Dorsolateral prefrontal cortex (tissue), 122 donors: ENCODE measurements at places on chromosomes 13 and 19.

- DNase-seq, result no peak
Observed at GRCh38 chr13:43666403-43666802, 120.4 kb downstream of the ENOX1 start.

DNA sequence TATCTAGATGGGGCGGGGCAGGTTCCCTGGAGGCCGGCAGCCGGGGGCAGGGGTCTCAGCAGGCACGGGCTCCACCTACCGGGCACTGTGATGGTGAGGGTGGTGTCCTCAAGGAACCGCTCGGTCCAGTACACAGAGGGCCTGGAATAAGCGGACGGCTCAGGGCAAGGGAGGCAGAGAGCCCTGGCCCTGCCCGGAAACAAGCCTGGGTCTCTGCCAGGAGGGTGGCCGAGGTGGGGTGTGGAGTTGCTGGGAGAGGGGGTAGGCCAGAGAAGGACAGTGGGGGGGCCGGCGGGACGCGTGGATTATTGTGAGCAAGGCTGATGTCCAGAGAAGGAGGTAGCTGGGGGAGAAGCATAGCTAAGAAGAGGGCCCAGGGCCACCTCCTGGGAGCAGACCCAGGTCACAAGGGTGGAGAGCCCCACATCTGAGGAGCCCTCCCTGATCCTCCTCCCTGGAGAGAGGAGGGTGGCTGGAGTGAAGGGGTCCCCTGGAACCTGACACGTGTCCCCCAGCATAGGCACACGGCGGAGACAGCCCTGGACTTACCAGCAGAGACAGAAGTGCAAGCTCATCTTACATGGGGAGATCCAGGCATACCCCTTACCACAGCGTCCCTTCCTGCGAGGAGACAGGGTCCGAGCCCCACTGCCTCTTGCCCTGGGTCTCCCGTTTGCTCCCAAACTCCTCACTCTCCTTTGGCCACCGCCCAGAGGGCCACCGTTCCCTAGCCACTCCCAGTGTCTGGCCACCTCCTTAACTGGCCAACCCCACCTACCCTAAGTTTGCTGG, 29.0 kb upstream of the MIER2 start:
- no peak for DNase-seq

GRCh38 chr13:76293346-76293745, 592.9 kb downstream of the KCTD12 start:
- DNase-seq, result no peak

DNA sequence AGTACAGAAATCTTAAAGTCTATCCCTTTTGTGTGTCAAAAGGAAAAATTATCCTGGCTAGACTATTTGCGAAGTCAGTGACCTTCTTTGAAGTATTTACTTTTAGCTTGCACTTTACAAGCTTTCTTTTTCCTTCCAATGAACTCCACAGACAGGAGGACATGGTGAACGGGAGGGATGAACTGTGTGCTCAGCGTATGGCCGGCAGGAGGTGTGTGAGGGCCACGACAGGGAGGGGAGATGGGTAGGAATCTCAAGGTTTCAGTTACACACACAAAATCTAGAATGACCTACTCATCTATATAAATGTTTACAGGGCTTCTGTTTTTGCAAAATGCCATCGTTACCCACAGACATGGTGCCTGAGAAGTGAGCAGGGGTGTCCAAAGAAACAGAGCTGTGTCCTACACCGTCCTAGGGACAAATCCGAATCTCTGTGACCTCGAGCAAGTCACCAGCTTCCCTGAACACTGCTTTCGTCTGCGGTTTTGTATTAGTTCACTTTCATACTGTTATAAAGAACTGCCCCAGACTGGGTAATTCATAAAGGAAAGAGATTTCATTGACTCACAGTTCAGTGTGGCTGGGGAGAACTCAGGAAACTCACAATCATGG, 537.2 kb downstream of the LIG4 start:
- no peak for DNase-seq

GRCh38 chr19:7690779-7691258, 10.2 kb downstream of the TRAPPC5 start:
- no peak for DNase-seq

- DNase-seq, result no peak
Observed at GRCh38 chr19:17997969-17998826, 9.8 kb upstream of the ARRDC2 start.

- DNase-seq, result no peak
Observed at GRCh38 chr19:41744850-41745249, 10.5 kb upstream of the CEACAM6 start.

DNA sequence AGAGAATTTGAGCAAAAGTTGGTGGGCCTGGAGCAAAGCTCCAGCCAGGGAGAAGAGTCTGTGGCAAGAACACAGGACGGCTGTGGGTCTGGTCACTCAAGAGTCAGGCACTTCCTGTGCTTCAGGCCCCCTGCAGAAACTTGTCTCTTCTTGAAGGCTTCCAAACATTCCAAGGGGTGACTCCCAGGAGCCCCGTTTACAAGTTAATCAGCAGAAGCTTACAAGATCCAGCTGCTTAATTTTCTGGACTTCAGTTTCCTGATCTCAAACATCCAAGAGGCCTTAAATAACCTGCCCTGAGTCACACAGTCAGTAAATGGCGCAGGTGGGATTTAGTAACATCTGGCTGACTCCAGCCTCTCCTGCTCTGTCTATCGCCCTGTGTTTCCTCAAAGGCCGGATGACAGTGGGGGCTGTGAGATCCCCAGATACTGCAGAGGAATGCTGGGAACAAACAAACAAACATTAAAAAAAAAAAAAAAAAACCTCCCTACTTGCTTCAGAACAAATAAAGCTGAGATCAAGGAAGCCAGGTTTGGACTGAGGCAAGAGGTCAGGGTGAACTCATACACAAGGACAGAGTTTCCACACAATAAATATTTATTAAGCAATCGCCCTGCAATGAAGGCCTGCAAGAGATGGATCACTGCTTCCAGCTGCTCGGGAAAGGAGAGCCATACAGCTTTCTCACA, 175.4 kb upstream of the RFC3 start:
- DNase-seq, result no peak

DNA sequence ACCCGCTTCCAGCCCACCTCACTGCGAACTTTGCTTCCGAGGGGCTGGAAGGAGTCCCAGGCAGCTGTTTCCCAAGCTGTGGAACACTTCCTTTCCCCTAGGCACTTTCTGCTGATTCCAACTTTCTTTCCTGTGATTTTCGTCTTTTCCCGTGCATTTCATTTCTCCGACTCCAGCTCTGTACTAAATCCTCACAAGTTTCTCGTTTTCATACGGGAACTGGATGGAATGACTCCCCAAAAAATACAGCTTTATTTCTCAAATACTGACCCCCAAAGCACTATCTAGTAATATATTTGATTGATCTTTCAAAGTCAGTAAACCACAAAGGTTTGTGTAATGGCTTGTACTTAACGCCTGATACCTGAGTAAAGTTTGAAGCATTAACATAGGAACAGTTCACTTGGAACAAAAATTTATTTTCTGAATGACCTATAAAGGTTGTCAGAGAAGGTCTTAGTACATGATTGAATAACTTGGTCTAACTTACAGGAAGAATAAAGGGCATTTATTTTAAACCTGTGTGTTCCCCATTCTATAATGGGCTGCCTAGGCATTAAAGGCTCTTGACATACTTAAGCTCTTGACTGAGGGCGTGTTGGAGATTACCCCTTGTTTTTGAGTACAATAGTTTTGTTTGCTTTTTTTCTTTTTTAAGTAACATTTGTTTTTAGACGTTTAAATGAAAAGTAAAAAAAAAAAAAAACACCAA, 1.3 kb upstream of the PCDH9 start:
- DNase-seq, result no peak

DNA sequence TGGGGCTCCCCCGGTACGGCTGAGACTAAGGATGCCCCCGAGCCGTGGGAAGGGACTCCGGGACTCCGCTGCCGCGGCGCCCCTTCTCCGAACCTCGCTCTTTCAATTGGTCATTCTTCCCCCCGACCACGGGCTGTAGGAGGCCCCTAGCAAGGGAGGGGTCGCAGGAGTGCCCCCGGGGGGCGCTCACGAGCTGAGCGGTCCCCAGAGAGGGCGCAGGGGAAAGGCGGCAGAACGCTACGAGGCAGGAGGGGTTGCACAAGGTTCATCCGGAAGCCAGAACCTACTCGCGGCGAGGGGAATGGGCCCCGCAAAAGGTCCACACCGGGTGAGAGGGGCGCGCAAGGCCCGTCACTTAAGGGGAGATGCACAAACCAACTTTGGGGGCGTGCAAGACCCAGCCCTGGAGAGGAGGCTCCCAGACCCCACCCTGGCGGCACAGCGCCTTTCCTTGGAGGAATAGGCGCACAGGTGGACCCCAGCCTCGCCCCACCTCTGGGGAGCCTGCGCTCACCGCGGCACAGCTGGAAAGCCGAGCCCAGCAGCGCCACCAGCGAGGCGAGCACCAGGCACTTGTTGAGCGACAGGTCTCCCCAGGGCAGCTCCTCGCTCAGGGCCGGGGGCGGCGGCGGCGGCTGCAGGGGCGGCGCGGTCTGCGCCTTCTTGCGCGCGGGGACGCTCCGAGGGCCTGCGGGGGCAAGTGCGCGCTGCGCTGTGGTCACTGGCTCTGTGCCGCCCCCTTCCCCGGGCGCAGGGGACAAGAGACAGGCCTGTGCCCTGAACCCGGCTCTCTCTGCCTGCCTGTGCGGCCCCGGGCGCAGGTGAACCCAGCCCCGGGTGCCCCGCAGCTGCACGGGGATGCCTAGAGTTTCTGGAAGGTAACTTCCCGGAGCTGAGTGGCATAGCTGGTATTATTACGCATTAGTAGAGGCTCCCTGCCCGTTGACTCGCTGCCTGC, 2.8 kb downstream of the JSRP1 start:
- DNase-seq, result no peak

GRCh38 chr19:32928806-32929205, 43.0 kb downstream of the CEP89 start:
- DNase-seq, result no peak

DNA sequence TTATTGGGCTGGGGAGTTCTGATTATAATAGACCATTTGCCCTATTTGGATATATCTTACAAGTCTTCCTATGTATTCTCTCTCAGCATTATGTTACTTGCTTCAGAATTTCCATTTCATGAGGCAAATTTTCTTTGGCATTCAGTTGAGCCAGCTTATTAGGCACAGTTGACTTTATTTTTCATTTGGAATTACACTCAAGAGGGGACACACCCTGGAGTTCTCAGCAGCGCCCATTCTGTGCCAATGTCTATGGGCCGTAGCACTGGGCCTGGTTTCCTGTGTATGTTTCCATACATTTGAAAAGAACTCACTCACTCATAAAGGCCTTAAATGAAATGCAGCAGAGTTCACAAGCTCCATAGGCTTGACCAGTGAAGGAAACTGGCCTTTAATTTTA, 138.5 kb downstream of the KLF12 start:
- no peak for DNase-seq

GRCh38 chr19:13597640-13598039, 91.4 kb upstream of the CACNA1A start:
- peak; percentile 40 for DNase-seq

DNA sequence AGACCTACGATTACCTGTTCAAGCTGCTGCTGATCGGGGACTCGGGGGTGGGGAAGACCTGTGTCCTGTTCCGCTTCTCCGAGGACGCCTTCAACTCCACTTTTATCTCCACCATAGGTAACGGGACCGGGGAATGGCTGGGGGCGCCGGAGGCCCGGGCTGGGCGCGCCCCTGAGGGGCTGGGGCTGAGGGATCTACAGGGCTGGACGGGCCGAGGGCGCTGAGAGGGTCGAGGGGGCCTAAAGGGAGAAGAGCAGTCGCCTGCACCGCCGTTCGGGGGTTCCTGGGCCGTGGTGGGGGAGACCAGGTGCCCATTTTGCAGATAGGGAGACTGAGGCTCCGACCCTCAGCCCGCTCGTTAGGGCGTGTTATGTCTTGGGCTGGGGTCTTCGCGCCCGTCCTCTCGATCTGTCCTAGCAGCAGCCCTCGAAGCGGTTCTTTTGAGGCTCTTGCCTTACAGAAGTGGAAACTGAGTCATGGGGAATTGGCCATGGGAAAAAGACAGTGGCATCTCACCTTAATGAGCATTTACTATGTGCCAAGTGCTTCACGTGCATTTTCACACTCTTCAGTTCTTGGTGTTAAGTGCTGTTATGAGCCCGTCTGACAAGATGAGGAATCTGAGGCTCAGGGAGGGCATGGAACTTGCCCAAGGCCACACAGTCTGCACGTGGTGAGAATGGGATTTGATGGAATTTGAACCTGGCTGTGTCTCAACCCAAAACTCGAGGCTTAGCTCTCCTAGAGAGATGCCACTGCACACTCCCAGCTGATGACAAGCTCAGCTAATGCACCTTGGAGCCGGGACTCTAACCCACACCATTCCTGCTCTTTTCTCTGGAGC, 442 bp downstream of the RAB8A start:
- no peak for DNase-seq

DNA sequence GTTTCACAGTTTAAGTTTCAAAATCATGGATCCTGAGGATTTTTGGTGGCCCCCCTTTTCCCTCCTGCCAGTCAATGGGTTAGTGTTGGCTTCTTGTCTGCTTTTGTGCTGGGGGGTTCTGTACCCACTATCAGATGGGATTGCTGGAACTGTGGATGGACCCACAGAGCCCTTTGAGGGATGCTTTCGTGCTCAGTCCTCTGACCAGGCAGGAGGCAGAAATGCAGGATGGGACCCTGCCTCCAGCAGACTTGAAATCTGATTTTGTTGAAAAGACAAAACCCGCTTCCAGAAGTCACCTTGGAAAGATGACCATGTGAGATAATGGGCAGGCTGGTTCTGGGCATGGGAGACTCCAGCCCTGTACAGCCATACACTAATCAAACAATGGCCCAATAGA, 408.9 kb downstream of the ZNF536 start:
- no peak for DNase-seq

DNA sequence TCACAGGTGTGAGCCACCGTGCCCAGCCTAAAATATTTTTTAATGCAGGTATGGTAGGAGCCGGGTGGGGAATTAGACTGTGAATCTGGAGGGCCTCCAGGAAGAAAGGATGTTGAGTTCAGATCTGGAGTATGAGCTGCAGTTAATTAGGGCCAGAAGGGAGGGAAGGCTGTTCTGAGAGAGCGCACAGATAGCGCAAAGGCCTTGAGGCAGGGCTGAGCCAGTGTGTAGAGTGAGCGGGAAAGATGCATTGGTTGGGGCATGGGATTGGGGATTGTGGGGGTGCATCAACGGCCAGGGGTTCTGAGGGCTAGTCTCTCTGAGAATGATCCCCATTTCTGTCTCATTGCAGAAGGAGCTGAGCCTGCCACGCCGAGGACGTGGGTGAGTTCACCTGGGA, 9.7 kb downstream of the MAST3 start:
- DNase-seq, result no peak

- no peak for DNase-seq
Observed at GRCh38 chr13:84574851-84575250, 692.6 kb upstream of the SLITRK1 start.

DNA sequence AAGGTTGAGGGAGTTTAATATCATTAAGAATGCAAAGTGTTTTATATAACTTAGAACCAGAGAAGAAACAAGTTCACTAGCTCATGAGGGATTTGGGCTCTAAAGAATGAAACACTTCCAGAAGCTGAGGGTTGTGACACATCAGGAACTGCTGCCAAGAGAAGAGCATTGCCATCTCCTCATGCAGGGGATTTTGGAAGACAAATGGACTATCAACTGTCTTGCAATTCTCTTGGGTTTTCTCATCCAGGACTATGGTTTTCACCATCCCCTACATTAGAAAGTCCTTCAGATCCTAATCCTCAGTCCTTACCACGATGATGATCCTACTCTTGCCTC, 59.7 kb upstream of the KL start:
- no peak for DNase-seq

GRCh38 chr19:47723581-47723940, 10.3 kb downstream of the EHD2 start:
- DNase-seq, result no peak

GRCh38 chr13:87674247-87674738, 3.1 kb downstream of the SLITRK5 start:
- DNase-seq, result no peak
